ENCODE measurements at places on chromosomes 1 and 21. TPM values are rescaled to one million over a fixed set of nuclear protein-coding genes. Genes with fewer than 3 reads are reported as not detected.
A peak's percentile ranks its signal among the peaks of the same experiment; 100 is the strongest.

DNA sequence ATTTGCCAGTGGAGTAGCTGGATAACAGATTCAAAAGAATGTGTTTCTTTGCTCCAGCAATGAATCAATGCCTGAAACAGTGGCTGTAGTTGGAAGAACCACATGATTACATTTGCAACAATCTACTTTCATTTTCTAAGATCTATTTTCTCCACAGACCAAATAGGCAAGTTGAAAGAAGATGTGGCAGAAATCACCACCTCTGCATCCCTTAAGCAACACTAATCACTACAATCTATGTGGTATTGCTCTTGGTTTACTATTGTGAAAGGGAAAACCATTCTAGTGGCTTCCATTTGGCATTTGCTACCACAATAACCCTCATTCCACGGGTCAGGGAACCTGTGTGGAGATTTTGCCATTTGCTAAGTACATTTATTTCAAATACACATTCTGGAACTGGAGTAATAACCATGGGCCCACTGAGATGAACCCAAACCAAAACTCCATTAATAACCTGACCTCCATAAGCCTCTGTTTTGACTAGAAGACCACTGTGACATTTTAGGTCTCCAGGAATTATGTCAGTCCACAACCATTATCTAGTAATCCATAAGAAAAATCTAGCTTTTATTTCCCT is 66.3 kb downstream of the C1orf185 start:
- no peaks in the 10 kb centered on the region for H3K27me3 ChIP-seq
- H3K36me3 ChIP-seq, result no peaks in the 10 kb centered on the region
- no peak overlapping the region for H3K27ac ChIP-seq

GRCh38 chr1:232630894-232631195 is 912 bp upstream of the SIPA1L2 start:
- DNase-seq, result no peak
- H3K4me3 ChIP-seq, result peak overlapping the region; percentile 89
- H3K27me3 ChIP-seq, result no peaks in the 10 kb centered on the region
- no peaks in the 10 kb centered on the region for H3K36me3 ChIP-seq

DNA sequence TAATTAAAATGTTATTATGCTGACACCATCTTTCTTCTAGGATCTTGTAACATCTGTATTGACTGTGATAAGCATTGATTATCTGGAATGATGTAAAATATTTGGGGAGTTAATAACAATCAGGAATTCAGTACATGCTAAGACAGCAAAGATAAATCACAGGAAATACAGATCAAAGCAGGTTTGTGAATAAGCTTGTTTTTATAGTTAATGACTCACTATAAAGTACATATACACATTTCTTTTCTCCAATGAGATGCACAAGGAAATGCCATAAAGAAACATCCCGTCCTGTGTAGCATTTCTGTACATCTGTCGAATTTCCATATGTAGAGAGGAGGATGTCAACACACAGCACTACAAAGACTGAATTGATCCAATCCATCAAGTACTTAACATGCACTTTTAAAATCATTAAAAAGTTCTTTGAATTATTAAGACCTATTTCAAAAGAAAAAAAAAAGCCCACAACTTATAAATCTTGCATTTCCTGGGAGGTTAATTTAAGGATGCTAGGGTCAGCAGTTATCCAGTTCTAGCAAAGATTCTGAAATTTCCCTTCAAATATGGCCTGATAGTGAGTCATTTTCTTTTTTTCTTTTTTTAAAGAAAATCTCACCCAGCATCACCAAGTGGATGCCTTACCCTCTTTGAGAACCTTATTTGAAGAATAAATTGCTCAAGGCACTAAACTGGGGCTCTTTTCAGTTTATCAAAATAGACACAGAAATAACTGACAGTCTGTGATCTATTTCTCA is 243.2 kb upstream of the NR5A2 start:
- H3K4me3 ChIP-seq, result no peak overlapping the region
- no peaks in the 10 kb centered on the region for H3K36me3 ChIP-seq
- no peaks in the 10 kb centered on the region for H3K27me3 ChIP-seq
- no peak overlapping the region for H3K27ac ChIP-seq
- H3K4me1 ChIP-seq, result no peaks in the 10 kb centered on the region

The SH3D21 gene
- total RNA-seq, result 0.80 TPM

The EXTL2 gene
- 15.4 TPM for total RNA-seq

Measured in breast epithelium (tissue), 4 donors.